T-helper 9 cell (primary cell): ENCODE measurements at places on chromosomes 1 and 21.

GRCh38 chr1:173062150-173062938 is 11.6 kb upstream of the TNFSF18 start:
- no peak for DNase-seq

GRCh38 chr1:193104502-193104906 is 710 bp downstream of the GLRX2 start:
- no peak for DNase-seq

DNA sequence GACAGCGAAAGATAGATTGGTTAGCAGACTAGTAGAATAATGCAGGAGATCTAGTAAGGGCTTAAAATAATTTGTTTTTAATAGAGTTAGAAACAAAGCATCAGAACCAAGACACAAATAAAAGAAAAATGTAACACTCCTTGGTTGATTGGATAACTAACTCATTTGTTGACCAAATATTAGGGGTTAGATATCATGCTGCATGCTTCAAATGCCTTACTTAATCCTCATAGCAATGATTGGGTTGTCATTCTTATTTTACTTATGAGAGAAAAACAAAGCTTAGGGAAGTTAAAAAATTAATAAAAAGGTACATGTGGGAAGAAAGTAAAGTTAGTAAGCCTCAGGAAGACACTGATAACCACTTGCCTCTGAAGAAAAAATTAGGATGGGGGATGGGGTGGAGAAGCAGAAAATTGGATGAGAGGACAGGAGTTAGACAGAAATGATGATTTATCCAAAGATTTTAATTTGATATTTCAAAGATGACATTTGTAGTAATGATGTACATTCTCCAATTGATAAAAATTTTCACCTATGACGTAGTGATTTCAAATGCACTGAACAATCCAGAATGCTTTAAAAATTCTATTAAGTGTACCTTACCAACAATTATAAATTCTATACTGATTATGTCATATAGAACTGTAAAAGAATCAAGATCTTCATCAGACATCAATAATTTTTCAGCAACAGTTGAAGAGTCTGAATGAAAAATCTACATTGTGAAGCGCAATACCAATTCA is 374.7 kb downstream of the COL11A1 start:
- DNase-seq: no peak

DNA sequence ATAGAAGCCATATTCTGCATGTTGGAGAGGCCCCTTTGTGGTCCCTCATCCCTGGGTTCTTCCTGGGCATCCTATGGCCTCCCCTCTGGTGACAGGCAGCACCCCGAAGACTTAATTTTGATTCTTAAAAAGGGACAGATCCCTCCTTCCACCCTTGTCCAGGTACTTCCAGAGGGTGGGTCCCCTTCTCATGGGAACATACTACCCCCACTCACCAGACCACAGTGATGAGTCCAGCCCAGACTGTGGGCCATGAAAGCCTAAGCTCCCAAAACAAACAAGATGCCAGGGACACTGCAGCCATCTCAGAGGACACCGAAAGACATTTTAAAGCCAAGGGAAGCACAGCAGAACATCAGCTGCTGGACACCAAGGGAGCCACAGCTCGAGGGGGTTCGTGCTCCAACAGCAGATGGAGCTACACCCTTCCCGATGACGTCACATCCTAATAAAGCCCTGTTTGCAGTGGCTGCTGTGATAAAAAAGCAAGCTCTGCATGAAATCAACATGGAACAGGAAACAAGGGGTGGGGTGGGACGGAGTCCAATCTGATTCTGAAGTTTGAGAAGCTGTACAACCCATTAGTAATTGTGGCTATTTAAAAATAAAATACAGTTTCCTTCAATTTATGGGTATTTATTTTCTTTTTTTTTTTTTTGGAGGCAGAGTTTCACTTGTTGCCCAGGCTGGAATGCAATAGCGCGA is 32.4 kb downstream of the GNB1 start:
- DNase-seq: peak; percentile 15

GRCh38 chr1:45026446-45026845 is 14.4 kb downstream of the UROD start:
- DNase-seq: no peak

- DNase-seq: no peak
Measured at GRCh38 chr1:117803318-117803717, 126.1 kb downstream of the GDAP2 start.

- no peak for DNase-seq
Measured at GRCh38 chr1:2073382-2074230, 23.4 kb downstream of the PRKCZ start.

DNA sequence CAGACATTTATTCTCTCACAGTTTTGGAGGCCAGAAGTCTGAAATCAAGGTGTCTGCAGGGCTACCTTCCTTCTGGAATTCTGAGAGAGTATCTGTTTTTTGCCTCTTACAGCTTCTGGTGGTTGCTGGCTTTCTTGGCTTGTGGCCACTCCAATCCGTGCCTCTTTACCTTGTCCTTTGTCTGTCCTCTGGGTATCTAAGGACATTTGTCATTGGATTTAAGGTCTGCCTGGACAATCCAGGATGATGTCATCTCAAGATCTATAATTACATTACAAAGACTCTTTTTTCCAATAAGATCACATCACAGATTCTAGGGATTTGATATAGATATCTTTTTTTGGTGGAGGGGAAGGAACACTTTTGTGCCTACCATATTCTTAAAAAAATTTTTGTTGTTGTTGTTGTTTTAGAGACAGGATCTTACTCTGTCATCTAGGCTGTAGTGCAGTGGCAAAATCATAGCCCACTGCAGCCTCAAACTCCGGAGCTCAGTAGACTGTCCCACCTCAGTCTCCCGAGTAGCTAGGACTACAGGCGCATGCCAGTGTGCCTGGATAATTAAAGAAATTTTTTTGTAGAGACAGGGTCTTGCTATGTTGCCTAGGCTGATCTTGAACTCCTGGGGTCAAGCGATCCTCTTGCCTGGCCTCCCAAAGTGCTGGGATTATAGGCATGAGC is 61.9 kb downstream of the XPR1 start:
- DNase-seq: no peak

DNA sequence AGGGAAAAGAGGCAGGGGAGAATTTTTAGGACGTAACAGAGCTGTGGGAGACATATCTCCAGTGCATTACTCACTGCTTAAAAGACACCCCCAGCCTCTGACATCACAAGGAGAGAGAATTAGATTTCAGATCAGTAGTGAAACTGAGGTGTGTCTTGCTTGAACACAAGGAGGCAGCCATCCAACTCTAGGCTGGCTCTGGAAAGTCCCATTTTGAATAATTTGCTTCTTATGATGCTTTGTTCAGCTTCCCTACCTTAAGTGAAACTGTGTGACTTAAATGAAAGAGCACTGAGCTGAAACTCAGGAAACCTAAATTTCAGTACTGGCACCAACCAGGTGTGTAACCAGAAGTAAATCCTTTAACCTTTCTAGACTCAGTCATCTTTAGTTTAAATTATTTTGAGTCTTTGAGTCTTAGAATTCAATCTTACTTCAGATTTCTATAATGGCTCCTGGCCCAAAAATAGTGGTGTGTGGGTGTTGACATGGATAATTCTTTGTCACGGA is 251.6 kb upstream of the SGIP1 start:
- DNase-seq: peak; percentile 33

- no peak for DNase-seq
Measured at GRCh38 chr21:42616941-42617340, 36.5 kb upstream of the PDE9A start.

DNA sequence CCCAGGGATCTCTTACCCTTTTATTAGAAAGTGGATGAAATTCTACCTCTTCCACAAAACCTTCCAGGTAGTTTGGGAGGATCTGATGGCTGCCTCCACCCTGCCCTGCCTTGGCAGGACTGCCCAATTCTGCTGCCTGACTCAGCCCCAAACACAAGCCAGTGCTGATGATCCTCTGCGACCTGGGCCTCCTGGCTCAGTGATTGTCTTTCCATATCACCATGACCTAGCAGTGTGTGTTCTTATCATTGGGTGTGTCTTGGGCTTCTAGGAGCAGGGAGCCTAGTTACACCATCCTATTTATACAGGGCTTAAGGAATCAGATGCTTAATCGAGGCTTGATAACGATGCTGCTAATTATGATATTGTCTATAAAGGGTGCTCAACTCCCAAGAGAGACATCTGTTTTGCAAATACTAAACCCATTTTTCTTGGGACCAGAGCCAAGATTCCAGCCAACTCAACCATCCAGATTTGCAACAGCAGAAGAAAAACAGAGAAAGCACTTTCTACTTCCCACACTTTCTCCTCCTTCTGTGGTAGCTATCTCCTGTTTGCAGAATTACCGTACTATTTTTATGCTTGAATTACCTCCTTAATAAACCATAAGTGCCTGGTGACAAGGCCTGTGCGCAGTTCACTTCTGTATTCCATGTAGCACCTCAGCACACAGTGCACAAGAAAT is 36.5 kb upstream of the KIF21B start:
- DNase-seq: no peak

DNA sequence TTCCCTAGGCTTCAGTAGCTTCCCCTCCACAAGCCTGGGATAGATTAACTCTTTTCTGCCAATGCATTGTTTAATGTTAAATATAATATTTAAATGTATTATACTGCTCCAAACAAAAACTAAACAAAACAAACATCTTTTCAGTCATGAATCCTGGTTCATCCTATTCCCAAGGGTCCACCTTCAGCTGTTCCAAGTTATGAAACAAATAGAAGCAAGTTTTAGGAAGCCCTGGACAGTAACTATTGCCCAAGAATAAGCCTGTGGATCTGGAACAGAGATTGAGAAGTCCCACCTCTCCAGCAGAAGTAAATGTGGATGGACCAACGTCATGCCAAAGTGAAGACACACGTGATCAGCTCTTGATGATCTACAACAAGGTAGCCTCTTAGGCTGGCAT is 408.1 kb downstream of the SETD4 start:
- no peak for DNase-seq

- no peak for DNase-seq
Measured at GRCh38 chr1:242004751-242005495, 6.0 kb upstream of the MAP1LC3C start.

GRCh38 chr21:9767592-9768375 is 753.6 kb upstream of the TPTE start:
- no peak for DNase-seq

DNA sequence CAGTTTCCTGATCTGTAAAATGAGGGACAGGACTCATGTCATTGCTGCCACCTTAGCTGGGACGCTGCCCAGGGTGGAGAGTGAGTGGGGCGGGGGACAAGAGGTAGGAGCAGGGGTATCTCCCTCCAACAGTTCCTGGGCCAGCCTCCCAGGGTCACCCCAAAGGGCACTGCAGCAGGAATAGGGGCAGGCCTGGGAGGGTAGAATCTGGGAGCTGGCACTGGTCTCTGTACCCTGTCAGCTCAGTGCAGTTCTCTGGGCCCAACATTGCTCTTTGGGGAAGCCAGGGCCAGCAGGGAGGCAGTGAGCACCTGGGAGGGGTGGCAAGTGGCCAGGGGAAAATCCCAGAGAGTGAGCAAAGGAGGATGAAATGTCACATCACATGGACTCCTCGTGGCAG is 55.8 kb downstream of the ELK4 start:
- DNase-seq: no peak

- no peak for DNase-seq
Measured at GRCh38 chr1:9448132-9449109, 90.8 kb upstream of the SLC25A33 start.

DNA sequence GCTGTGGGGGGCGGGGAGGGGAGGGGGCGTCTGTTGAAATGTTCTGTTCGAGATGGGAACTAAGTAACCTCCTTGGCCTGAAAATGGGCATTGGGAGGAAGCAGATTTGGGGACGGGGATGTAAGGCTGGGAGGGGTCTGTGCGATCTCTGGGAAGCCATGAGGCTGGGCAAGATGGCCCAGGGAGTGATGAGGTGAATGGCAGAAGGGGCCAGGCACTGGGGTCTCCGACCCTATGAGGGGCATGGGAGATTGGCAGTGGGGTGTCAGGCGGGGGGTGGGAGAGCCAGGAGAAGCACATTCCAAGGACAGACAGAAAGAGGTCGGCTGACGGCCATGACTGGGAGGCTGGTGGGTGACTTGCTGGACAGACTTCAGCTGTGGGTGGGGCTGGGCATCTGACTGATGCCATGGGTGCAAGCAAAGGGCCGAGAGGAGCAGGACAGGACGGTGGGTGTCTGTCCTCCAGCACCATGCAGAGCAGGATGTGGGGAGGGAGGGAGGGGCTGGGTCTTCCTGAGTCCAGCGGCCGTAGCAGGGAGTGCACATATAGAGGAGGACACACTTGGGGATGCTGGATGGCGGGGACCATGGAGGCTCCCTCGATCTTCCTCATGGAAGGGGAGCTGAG is 30.0 kb upstream of the COL18A1 start:
- no peak for DNase-seq

- DNase-seq: no peak
Measured at GRCh38 chr1:36351227-36351977, 28.0 kb upstream of the EVA1B start.

DNA sequence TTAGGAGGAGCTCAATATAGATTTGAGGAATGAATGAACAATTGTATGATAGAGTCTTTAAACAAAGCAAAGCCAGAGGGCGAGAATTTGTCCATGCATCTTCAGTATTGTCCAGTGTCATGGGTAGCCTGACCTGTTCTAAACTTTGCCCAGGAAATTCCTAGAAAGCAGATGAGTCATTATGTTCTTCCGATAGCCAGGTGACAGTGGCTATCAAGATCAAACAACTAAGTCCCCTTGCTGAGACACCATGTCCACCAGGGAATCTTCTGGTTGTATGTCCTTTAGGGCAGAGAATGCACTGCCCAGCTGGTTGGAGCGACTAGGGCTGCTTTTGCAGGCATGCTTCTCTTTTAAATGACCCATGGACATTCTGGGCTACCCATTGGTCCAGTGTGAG is 1.8 kb upstream of the SLC26A9 start:
- no peak for DNase-seq

- DNase-seq: peak; percentile 11
Measured at GRCh38 chr1:214427871-214428277, 123.5 kb downstream of the PTPN14 start.

DNA sequence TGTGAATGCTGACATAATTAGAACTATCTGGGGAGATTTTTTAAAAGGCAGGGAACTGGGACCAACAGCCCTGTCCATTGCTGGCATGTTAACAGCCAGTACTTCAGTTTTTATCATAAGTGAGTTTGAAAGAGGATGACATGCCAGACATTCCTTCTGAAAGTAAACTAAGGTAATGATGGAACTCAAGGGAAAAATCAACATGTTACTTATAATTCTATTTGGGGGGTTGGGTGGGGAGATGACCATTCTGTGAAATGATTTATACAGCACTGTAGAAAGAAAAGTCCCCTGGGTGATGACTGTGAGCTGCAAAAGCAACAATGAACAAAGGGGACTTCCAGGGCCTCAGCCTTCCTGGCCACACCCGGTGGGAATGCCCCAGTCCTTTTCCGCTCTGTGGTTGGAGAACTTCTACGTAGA is 5.4 kb upstream of the LAMC2 start:
- DNase-seq: no peak

GRCh38 chr1:12677565-12677964 is 33.7 kb downstream of the AADACL4 start:
- DNase-seq: no peak

GRCh38 chr1:94801919-94802546 is 18.1 kb upstream of the SLC44A3 start:
- no peak for DNase-seq

GRCh38 chr1:176576670-176577069 is 113.7 kb downstream of the PAPPA2 start:
- no peak for DNase-seq

GRCh38 chr1:96999191-96999590 is 277.6 kb downstream of the PTBP2 start:
- no peak for DNase-seq
